ENCODE measurements at places on chromosomes 5 and 9.

GRCh38 chr5:91417219-91417618 lies 34.1 kb upstream of the ARRDC3 start:
- DNase-seq: no peak

DNA sequence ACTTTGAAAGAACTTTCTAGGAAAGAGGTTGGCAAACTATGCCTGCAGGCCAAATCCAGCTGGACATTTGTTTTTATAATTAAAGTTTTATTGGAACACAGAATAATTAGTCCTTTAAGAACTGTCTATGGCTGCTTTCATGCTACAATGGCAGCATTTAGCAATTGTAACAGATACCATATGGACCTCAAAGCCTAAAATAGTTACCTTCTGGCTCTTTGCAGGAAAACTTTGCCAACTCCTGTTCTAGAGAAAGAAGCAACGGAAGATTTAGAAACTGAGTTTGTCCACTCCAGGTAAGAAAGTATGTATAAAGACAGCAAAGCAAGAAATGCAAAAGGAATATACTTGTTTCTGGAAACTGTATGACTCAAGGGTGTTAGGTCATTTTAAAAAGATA lies 281.7 kb upstream of the TRPM3 start:
- no peak for DNase-seq

- no peak for DNase-seq
Measured at GRCh38 chr5:59041355-59041754, 458.5 kb downstream of the RAB3C start.

DNA sequence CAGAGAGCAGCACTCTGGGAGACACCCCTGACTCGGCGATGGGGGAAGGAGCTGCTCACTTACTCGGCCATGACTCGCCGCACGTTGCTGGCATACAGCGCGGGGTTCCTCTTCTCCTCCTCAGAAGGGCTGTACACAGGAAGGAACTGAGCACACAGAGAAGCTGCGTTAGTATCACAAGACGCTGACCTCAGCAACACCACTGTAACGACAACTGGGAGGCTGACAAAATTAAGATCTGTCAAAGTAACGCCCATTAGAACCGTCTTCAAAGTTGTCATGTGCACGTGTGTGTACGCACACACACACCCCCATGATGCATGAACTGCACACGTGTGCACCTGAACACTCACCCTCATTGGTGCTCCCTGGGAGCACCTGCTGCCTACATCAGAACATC lies 32.1 kb upstream of the SLC6A3 start:
- no peak for DNase-seq

DNA sequence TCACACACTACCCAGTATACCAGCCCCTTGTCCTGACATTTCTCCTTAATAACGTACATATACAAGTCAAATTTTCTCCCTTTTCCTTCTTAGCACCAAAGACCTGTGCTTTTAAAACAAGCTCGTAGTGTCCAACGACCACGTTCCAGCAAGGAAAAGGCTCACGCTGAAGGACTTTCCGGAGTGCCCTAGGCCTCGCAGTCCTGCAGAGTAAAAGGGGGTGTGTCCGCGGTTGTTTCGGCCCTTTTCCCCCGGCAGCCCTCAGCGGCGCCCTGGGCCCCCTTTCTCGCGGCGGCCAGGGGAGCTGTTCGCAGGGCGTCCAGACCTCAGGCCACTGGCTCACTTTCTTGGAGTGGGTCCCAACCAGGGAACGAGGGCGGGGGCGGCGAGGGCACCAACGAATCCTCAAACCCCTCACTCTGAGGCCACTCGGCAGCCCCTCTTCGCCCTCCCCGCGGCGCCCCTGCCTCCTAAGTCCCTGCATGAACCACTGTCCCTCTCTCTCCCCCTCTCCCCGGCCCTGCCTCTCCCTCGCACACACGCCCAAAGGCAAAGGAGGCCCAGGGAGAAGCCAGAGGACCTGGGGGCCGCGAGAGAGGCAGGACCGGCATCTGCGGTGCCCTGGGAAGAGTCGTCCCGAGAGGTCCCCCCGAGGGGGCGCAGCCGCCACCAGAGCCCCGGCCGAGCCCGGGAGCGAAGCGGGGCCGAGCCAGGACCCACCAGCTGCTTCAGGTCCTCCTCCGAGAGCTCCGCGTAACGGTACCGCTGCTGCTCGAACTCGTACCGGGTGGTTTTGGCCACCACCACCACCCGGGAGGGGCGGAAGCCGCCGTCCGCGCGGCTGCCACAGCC lies 720 bp downstream of the NADK2 start:
- DNase-seq: peak; percentile 60

GRCh38 chr5:136053336-136054141 lies 24.8 kb downstream of the TGFBI start:
- DNase-seq: no peak

DNA sequence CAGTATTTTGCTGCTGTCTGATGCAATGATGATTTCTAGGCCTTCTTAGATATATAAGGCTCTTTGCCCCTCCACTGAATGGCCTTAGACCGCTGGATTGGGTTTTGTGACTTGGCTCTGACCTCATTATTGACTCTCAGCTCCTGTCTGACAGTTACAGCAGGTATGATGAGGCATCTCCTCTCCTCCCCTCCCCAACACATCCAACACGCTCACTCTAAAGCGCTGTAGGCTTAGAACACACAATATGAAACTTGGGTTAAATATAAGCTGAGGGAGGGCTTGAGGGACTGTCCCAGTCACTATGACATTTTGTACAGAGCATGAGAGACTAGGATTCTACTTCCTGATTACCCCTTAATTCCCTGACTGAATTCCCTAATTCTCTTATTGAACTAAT lies 18.8 kb upstream of the CER1 start:
- no peak for DNase-seq

DNA sequence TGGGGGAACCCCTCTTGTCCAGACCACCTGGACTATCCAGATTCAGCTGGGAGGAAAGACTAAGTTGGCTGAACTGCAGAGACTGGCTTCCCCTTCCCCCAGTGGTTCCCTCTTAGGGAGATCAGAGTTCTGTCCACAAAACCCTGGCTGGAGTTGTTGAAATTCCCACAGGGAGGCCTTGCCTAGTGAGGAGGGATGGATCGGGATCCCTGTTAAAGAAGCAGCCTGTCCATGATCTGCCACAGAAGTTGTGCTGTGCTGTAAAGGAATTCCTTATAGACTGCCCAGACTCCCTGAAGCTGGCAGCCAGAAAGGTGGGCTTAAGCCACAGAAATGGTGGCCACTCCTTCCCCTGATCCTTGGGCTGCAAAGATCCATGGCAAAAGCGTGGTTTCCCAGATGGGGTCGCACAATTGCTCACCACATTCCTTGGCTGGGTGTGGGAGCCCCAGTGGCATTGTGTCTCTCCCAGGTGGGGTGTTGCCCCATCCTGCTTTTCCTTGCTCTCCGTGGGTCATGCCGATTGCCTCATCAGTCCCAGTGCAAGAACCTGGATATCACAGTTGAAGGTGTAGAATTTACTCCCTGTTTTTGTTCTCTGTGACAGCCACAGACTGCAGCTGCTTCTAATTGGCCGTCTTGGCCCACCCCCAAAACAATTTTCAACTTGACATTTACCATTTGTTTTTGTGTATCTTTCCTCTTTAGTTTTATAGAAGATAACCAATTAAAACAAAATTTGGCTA lies 342.4 kb downstream of the FGF10 start:
- DNase-seq: no peak

GRCh38 chr9:11366585-11367129 lies 753.9 kb upstream of the PTPRD start:
- DNase-seq: no peak

DNA sequence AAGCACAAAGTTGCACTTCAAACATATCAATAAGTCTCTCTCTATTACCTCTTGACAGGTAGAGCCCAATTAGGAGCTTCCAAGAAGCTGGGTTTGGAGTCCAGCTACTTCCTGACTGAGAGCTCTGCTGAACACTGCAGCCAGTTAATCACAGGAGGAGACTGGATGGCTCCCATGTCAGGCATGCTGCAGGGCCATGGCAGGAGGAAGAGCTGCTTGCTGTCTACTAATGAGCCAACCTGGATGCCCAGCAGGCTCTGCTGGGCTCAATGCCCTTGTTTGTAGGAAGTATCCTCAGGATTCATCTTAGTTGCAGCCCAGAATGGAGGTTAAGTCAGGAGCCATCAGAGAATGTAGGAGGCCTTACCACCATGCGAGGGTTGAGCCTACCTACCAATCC lies 91.9 kb downstream of the TMEM215 start:
- DNase-seq: no peak

DNA sequence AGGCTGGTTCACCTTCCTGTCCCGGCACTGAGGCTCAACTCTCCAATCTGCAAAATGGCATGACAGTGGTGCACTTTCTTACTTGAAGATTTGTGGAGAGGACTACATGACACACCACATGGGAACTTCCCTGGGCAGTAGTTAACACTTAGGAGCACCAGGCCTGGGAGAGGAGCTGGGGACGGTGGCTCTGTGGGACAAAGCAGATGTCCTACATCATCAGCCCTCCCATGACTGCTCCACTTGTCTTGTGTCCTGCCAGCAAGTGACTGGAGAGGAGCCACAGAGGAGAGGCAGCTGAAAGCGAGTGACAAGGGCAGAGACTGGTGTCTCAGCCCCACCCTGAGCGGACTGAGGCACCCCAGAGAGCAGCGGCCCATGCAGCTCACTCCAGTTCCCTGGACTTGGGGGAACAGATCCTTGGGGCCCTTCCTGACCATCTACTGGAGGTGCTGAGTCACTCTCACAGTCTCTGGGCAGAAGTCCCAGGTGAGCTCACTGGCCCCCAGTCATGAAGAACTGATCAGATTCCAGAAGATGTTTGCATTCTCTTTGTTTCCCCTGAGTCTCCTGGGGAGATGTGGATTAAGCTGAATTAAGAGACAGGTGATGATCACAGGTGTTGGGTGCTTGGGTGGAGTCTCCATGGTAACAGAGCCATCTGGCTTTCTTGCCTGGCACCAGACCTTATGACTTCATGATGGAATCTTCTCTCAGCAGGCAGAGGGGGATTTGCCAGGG lies 13.2 kb upstream of the SLC25A48 start:
- no peak for DNase-seq

- DNase-seq: no peak
Measured at GRCh38 chr9:109238125-109238524, 71.1 kb upstream of the FRRS1L start.

DNA sequence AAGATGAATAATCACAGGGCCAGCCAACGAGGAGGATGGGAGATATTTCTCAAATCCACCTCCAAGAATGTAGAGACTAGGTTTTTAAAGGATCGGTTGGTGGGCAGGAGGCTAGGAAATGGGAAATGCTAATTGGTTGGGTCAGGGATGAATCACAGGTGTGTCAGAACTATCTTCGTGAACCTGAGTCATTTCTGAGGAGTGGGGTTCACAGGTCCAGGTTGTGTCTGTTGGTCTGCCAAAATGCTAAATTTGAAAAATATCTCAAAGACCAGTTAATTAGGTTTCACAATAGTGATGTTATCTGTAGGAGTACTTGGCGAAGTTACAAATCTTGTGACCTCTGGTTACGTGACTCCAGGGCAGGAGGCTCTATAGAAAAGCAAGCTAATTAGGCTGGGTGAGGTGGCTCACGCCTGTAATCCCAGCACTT lies 2.6 kb upstream of the PLAA start:
- DNase-seq: no peak

- DNase-seq: peak; percentile 56
Measured at GRCh38 chr9:119343059-119343990, 25.9 kb downstream of the BRINP1 start.
